ENCODE measurements at places on chromosomes 1 and 21. TPM values are rescaled to one million over a fixed set of nuclear protein-coding genes. Genes with fewer than 3 reads are reported as not detected.

The PDC gene
- not detected for total RNA-seq

The HPCA gene
- total RNA-seq: 1.4 TPM

GRCh38 chr1:185351734-185352466 is 34.9 kb upstream of the IVNS1ABP start:
- no peak for DNase-seq

DNA sequence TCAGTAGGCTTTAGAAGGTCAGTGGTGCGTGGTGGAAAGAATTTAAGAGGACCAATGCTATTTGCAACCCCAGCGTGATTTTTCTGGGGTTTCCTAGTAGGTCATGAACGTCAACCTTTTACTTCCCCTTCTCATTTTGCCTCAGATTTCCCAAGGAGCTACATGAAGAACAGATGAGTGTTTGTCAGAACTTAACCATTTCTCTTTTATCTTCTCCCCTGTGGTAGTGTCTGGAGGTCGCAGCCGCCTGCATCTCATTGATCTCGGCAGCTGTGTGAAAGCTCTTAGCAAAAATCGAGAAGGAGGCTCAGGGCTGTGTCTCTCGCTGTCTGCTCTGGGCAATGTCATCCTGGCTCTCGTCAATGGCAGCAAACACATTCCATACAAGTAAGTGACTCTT is 491.1 kb downstream of the KIF26B start:
- DNase-seq: no peak

Data from H1 (cell line).